Right atrium auricular region (tissue), 2 donors: ENCODE measurements at places on chromosomes 5 and 9. TPM values are rescaled to one million over a fixed set of nuclear protein-coding genes. Genes with fewer than 3 reads are reported as not detected.
A peak's percentile ranks its signal among the peaks of the same experiment; 100 is the strongest.

DNA sequence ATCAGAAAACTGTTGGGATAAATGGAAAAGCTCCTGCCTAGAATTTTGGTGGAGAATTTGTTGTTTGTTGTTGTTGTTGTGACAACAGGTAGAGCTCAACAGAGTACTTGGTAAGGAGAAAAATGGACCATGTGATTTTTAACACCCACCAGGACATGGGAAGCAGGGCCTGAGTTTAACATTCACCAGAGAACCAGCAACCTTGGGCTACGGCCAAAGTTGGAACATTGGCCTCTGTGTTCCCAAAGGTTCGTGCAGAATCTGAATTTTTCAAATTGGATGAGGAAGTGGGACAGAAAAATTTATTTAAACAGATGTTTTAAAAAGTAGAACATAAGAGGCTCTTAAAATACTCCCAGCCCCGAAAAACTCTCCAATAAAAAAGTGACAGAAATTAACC, 127.0 kb downstream of the GNA14 start:
- DNase-seq = no peak

DNA sequence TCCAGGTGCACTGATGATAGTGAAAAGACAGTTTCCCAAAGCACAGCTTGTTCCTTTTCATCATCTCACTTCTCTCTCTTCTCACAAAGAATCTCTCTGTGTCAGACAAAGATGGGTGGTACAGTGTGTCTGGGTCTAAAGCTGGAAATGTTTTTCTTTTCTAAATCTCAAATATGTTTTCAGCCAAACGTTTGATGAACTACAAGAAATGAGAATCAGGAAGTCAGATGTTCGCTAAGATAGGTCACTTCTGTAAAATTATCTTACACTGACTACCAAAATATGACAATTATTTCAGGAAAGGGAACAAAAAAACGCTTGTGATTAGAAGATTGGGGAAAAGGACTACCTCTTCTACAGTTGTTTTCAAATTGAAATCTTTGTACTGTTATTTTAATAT, 708.8 kb downstream of the PTPRD start:
- DNase-seq = no peak

Gene COX7C
- total RNA-seq = 942 TPM

DNA sequence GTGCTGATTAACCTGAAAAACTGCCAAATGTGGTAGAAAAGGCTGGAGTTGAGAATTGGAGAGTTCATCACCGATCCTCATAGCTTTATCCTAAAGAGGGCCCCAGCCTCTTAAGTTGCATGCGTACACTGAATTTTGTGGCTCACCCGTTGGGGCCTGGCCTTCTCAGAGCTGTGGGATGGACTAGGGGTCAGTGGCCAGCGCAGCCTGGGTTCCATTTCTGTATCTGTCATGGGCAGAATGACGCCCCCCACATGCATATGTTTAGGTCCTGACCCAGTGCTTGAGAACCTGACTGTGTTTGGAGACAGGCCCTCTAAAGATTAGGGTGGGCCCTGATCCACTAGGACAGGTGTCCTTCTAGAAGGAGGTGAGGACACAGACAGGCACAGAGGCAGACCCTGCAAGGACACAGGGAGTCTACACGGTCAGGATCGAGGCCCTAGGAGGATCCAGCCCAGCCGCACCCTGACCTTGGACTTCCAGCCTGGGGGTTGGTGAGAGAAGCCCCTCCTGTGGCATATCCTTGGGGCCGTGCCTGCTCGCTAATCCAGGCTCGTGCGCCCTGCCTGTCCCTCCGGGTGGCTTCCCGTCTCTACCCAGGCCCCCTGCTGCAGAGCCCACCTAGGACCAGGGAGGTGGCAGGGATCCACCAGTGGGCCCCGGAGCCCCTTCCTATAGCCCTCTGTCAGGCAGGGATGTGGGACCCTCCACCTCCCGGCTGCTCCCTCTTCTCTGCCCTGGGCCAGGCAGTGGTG, 32.2 kb downstream of the NDUFS6 start:
- no peak for DNase-seq

Gene EPB41L4A
- total RNA-seq = 13.8 TPM

DNA sequence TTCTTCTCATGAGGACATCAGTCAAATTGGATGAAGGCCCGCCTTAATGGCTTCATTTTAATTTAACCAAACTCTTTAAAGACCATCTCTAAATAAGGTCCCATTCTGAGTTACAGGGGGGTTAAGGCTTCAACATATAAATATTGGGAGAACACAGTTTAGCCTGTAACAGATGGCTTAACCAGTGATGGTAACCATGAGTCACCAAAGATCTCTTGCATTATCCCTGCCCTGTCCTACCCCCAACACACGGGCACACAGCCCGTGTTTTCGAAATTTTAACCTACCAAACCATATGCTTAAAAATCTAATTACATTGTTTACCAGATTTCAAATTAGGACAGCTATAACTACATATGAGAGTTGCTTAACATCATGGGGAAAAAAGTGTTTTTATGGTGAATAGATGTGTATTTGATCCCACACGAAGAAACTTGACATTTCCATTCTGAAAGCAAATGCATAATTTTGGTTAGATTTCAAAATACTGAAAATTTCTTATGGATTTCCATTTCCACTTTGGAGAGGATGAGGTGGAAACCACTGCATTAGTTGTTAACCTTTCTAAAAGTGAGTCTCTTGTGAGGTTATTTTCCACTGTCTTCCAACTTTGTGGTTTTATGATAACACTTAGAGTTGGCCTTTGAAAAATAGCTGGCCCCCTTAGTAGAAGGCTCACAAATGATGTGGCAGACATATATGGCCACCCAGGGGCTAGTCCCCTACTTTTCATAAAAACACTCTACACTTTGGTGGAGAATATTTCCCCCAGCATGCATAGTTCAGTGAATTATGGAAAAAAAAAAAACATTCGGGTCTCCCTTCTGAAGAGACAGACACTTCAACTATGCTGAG, 849.3 kb downstream of the TLE1 start:
- no peak for DNase-seq

DNA sequence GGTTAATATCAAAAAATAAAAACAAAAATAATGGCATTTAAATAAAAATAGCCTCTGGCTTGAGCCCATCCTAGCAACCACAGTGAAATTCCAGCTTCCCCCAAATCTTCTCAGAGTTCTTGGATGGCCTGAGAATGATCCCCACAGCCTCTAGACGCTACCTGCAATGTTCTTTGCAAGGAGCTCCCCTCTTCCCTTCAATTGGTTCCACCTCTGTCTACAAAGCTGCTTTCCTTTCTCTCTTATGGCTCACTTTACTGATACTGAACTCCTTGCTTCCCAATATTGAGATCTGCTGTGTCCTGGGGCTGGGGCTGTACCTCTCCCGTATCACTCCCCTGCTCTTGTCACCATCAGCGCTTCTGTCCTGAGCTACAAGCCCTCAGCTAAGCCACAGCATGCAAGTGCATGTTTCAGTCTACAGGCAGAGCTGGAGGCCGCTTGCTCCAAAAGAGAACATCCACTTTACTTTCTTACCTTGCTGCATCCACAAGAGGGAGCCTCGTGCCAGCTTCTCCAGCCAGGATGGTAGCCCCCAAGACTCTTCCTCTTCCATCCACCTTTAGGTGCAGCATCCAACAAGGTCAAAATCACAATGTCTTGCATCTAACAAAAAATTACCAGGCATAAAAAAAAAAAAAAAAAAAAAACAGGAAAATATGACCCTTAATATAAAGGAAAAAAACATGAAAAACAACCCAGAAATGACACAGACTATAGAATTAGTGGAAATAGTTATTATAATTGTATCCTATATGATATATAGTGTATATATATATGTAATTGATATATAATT, 57.4 kb upstream of the PRSS3 start:
- DNase-seq = no peak

DNA sequence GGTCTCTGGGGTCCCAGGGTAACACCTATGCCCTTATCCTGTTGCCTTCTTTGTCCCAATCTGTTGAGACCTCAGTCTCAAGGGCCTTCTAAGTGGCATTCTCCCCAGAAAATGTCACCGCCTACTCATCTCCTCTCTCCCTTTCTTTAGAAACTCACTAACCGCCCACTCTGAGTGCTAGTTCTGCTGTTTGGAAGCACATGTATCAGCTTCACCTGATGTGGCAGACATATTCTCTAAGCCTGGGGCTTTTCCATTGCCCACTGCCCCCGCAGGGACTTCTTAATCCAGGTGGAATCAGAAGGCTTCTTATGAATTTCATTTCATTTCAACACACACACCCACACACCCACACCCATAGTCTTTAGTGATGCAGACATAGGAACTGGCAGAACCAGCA, 165.1 kb downstream of the ASTN2 start:
- DNase-seq = no peak

GRCh38 chr5:112861638-112861985, 525 bp downstream of the SRP19 start:
- no peak for DNase-seq

GRCh38 chr9:87109231-87109631, 161.9 kb upstream of the GAS1 start:
- DNase-seq = no peak

Gene TBC1D2
- 2.6 TPM for total RNA-seq

Gene OR1Q1
- not detected for total RNA-seq

Gene PCDHB5
- total RNA-seq = 4.3 TPM

Gene SPATA6L
- 1.3 TPM for total RNA-seq

- no peak for DNase-seq
These were observed 121.4 kb upstream of the MVB12B start for GRCh38 chr9:126205265-126205664.

DNA sequence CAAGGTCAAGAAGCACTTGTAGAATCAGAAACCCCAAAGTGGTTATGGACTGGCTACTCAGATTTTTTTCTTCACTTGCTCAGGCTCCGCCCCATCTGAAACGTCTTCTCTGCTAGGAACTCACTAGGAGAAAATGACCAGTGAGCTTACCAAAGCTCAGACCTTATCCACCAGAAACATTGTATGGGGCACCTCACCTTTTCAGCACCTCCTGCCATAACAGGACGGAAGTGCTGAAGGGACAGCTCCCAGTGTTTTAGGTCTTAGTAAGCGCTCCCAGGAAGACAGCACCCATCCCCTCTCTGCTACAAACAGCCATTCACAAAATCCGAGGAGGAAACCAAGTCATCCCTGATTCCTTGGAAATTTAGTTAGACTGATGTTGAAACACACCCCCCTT, 1.2 kb upstream of the GABRA1 start:
- no peak for DNase-seq

GRCh38 chr5:97549496-97549895, 366.4 kb upstream of the RIOK2 start:
- DNase-seq = no peak

Gene CYLC2
- not detected for total RNA-seq

Gene SPAG8
- total RNA-seq = 4.1 TPM

DNA sequence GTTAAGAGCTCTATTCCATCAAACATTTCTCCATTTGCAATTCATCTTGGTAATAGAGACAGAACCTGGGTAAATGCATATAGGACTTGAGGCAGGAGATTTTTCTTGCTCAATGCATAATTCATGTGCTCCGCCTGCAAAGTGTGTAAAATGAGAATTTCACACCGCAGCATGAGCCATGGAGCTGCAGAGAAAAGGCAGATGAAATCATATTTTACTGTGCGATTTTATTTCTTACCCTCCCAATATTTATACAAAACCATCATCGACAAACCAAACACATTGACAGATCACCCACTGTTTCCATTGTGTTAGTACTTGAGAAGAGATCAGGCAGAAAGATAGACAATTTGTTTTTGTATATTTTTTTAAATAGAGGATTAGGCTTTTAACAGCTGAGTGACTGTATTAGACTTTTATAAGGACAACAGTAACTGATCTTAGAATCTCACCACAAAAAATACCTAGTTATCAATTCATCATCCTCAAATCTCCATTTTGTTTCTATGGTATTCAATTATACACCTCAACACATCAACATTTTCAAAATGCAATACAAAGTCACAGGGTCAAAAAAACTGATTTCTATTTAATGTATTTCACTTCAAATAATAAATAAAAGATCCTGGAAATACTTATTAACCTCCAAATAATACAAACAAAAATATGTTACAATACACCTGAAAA, 191.1 kb downstream of the AP3B1 start:
- no peak for DNase-seq

Gene OLFML2A
- 41.2 TPM for total RNA-seq

DNA sequence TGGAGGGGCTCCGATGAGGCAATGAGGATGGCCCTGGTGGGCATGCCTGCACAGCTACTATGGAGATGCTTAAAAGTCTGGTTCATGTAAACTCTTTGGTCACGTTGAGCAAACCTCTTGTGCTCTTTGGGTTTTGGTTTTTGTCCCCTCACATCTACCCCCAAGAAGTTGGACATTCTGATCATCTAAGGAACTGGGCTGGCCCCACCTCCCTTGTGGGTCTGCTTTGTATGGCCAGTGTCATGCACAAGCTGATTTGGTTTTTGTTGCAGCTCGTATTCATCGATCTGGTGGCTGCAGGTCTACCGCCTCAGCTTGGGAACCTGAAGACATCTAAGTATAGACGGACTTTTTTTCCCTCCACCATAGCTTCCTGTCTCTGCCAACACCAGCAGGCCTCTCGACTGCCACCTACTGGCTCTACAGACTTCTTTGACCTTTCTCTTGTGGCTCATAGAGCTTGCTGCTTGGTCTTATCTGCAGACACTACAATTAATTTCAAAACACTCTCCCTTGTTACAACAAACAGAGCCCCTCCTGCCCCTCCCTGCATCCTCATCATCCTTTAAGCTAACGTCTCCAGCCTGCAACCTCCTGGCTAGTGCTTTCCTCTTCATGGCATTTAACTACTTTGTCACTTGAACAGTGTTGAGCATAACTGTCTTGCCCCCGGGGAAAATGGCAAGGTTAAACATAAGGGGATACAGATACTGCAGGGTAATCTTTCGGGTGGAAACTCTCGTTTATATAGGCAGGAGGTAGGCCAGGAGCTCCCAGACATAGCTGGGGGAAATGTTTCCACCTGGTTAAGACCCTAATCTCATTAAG, 34.5 kb downstream of the TSTD2 start:
- DNase-seq = peak; percentile 82

DNA sequence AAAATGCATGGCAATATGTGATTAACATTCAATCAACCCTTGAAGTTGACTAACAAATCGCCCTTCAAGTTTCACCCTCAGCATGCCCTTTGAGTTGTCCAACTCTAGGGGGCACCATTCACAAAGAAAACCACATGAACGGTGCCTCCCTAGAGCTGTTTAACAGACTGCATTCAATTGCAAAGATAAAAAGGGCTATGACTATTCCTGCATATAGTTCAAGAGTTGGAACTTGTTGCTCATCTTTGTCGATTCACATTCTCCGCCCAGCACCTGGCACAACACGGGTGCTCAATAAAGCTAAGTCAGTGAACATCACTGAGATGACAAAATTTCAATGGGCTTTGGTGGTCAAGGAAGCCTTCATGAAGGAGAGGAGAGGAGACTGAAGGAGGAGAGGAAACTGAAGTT, 69.6 kb upstream of the SLC30A5 start:
- no peak for DNase-seq

GRCh38 chr9:92632641-92633040, 37.3 kb downstream of the IPPK start:
- peak; percentile 47 for DNase-seq

DNA sequence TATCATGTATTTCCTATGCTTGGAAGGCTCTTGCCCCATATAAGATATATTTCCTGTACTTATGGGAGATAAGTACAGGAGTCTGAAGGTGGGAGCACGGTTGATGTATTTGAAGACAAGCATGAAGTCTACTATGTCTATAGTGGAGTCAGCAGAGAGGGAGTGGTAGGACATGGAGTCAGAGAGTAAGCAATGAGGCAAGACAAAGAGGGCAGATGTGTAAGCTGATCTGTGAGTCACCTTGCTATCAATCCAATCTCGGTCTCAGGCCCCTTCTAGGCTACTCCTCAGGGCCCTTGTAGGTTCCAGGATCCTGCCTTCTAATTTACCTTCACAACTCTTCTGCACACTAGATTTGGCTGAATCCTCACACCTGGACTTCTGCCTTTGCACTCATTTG, 105.5 kb downstream of the MACIR start:
- no peak for DNase-seq

Gene IRX4
- total RNA-seq = not detected
